ENCODE measurements at places on chromosomes 3 and 15.

GRCh38 chr15:44813231-44813630, 76.9 kb downstream of the TRIM69 start:
- no peak for DNase-seq

DNA sequence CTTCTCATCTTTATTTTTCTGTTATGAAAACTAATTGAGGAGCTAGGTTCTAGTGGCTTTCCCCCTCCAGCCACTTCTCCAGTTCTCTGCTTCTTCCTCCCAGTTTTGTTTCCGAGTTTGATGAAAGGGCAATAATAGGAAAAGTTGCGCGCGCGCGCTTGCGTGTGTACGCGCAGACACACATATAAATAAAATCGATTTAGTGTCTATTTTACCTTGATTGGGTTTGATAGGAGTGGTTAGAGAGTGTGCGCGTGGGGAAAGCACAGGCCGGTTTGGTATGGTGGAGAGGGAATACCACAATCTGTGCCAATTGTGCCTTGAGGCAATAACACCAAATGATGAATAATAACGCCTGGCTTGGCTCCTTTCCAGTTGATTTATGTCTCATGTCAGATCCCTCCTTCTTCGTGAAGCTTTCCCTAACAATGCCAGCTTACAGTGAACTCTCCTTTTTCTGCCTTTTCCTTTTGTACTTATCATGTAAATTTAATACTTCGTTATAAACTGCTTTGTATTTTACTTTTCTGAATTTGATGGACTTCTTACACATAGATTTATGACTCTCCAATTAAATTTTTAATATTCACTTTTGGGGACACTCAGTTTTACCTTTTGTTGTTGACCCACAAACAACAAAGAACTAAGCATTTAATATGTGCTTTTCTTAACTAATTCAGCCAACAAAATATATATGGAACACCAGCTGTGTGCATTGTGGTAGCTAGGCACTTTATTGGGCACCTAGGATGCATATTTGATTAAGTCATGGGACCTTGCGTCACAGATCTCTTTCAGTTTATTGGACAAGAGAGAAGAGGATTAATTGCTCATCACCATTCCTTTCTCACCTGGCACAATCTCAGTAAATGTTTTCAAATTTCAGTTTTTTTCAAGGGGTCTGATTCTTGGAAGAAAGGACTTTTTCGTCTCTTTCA, 1.7 kb downstream of the TIPARP start:
- no peak for DNase-seq

- DNase-seq, result no peak
These were observed 188.5 kb downstream of the ALCAM start for GRCh38 chr3:105555206-105555605.

DNA sequence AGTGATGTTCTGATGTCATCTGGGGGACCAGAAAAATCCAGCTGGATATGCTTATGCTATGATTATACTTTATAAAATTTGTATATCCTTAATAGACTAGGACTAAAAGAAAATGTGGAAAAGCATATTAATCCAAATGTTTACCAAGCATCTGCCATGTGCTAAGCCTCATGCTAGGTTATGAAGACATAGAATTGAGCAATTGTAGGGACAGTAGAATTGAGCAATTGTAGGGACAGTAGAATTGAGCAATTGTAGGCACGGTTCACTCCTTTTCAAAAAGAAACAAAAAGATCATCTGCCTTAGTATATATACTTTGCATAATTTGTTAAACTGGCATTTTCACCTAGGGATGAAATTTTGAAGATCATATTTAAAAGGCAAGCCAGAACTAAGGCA, 18.3 kb downstream of the ABHD5 start:
- no peak for DNase-seq

- no peak for DNase-seq
These were observed 42.5 kb downstream of the IL16 start for GRCh38 chr15:81239190-81239589.

All from activated naive CD4-positive, alpha-beta T cell (primary cell).